ENCODE measurements at places on chromosomes 3 and 15.

DNA sequence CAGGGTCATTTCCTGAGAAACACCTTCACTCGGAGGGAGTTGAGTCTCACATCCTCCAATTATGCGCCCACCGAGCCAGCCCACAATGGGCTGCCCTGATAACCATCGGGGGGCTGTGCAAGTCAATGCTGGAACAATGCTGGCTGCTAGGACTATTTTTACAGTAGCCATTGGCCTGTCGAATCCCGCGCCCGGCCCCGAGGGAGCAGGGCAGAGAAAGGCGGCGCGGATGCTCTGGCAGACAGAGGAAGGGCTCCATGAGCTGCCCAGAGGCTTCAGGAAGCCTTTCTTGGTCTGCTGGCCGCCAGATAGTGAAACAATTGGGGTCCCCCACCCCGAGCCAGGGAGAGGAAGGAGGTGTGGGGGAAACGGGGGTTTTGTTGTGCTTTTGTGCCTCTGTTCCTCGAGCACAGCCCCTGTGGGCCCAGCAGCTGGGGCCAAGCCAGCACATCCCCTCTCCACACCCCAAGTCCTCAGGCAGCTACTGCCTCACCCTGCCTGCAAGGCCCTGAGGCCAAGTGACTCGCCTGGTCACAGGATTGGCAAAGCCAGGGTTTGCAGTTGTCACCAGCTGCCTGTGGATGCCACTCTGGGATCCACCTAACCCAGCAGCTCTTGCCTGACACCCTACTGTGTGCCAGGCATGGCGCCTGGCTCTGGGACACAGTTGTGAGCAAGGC, 39.0 kb downstream of the SLC6A6 start:
- no peak for DNase-seq

GRCh38 chr3:195856410-195857084, 44.8 kb upstream of the MUC4 start:
- DNase-seq, result no peak

GRCh38 chr15:62296756-62297507, 131.8 kb upstream of the C2CD4B start:
- no peak for DNase-seq

GRCh38 chr3:53555068-53555588, 60.7 kb downstream of the CACNA1D start:
- no peak for DNase-seq

- no peak for DNase-seq
Observed at GRCh38 chr3:62601238-62602070, 228.1 kb upstream of the FEZF2 start.

- peak; percentile 30 for DNase-seq
Observed at GRCh38 chr3:144524531-144524930, 552.9 kb downstream of the DIPK2A start.

- DNase-seq, result peak; percentile 29
Observed at GRCh38 chr3:113736548-113737089, 9.4 kb downstream of the NAA50 start.

GRCh38 chr15:39016706-39017105, 452.1 kb upstream of the RASGRP1 start:
- DNase-seq, result no peak

GRCh38 chr15:95758851-95759250, 571.6 kb upstream of the NR2F2 start:
- DNase-seq, result no peak

- DNase-seq, result no peak
Observed at GRCh38 chr15:41934843-41935242, 37.5 kb downstream of the EHD4 start.
